Stimulated activated CD8-positive, alpha-beta memory T cell treated with anti-CD3 and anti-CD28 coated beads, Interleukin-15, amount 100 ng/mL, for 48 hours (primary cell): ENCODE measurements at places on chromosomes 2 and 18.

DNA sequence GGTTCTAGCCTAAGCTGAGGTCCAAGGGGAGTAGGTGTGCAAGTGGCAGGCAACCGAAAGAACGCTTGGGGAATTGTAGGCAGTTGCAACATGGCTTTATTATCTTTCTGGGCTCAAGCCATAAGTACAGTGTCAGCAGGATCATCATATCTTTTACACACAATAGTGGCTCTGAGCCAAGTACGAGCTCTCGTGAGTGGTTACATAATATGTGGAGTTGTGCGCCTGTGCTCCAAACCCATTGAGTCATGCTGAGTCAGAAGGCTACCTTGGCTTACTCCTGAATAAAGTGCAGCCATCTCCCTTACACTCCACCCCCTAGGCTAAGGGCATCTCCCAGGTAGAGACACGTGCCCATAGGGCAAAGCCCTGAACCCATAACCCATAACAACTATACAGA lies 233.9 kb downstream of the SATB2 start:
- DNase-seq, result no peak

- no peak for DNase-seq
Measured at GRCh38 chr2:65370387-65371073, 61.9 kb downstream of the SPRED2 start.

- no peak for DNase-seq
Measured at GRCh38 chr2:9103663-9104277, 100.3 kb upstream of the MBOAT2 start.

- DNase-seq, result no peak
Measured at GRCh38 chr18:41396861-41397260, 558.2 kb upstream of the PIK3C3 start.

DNA sequence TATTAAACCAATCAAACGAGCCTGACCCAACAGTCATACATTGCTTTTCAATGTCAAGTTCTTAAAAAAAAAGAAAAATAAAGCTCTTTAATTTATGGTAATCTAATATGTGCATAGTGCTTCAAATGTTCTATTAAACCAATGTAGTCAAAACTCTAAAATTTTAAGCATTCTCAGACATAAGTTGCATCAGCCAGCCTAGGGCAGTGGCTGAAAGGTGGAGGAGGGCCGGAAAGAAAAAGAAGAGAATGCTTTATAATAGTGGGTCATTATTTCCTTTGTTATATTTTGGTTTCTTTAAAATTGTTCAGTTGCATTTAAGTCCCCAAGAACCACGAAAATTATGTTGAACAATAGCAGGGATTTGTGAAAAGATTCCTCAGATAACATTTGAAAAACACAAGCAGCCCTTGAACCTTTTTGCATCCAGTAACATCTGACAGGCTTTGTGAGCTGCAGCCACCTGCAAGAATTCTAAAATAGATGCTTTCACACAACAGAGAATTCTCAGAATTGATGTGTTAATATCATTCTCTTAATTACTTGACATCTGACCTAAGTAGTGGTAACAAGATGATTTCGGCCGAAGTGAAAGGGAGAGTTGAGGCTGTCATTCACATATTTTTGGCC lies 252.1 kb downstream of the CDCA7 start:
- no peak for DNase-seq

DNA sequence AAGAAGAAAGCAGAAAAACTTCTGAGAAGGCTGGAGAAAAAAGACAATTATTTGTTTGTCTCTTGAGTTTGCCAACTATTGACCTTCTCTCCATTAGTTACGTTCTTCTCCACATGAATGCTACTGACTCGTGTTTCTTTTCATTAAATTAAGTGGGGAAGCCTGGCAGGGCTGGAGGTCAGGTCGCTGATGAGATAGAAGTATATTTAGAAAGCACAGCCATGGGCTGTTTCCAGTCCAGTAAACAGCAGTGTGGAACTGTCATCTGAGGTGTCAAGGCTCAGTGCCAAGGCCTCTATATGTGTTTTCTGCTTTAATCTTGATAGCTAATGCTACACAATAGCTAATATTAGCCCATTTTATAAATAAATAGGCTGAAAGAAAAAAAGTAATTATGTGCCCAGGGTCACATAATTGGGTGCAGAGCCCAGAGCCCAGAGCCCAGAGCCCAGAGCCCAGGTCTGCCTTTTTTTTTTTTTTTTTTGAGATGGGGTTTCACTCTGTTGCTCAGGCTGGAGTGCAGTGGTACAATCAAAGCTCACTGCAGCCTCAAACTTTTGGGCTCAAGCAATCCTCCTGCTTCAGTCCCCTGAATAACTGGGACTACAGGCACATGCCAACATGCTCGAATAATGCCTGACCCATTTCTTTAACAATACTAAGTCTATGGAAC lies 6.3 kb downstream of the MSGN1 start:
- no peak for DNase-seq

DNA sequence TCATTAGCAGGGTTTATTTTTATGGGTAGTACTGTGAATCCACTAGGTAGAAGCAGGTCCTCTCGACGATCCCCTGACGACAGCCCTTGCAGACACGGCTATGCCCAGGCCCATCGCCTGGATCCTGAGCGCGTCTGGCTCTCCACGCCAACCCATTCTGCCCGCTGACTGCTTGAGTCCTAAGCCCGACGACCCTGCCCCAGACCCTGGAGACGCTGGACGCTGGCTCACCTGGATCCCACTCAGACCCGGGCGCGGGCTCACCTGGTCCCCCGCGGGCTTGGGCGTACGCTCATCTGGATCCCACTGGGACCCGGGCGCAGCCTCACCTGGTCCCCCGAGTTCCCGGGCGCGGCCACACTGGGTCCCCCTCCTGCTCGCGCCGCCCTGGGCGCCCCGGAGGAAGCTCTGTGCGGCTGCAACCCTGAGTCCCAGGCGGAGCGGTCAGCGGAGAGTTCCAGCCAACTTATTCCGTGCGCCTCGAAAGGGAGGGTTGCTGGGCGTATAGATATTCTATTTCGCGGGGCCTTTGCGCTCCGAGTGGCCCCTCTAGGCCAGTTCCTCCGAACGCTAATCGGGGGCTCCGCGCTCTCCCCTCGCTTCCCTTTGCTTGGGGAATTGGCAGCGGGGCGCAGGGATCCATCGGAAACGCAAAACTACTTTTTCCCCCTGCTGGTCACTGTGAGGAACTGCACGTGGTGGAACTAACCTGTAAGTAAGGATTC lies 22.4 kb upstream of the RMP24 start:
- no peak for DNase-seq

- DNase-seq, result no peak
Measured at GRCh38 chr18:39039813-39040212, 1474.2 kb upstream of the CELF4 start.

DNA sequence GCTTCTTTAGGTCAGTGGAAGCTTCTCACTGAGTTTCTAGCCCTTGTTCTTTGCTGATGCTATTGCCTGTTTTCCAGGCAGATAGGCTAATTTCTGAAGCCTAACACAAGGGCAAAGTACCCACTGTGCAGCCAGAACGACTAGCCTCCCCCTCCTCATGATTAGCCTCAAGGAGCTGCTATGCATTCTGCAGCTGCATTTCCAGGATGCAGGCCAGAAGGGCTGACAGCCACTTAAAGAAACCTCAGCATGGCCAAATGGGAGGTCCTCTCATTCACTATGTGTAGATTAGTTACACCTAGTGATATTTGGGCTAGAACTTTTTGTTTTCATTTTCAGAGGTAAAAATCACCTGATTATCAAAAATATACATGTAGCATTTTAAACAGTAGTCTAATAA lies 216.0 kb downstream of the RAD51AP2 start:
- no peak for DNase-seq

GRCh38 chr2:54176577-54176976 lies 61.2 kb downstream of the ACYP2 start:
- DNase-seq, result no peak

GRCh38 chr2:174054926-174055325 lies 89.8 kb upstream of the SP3 start:
- no peak for DNase-seq

- no peak for DNase-seq
Measured at GRCh38 chr2:50611351-50611871, 420.5 kb downstream of the NRXN1 start.

DNA sequence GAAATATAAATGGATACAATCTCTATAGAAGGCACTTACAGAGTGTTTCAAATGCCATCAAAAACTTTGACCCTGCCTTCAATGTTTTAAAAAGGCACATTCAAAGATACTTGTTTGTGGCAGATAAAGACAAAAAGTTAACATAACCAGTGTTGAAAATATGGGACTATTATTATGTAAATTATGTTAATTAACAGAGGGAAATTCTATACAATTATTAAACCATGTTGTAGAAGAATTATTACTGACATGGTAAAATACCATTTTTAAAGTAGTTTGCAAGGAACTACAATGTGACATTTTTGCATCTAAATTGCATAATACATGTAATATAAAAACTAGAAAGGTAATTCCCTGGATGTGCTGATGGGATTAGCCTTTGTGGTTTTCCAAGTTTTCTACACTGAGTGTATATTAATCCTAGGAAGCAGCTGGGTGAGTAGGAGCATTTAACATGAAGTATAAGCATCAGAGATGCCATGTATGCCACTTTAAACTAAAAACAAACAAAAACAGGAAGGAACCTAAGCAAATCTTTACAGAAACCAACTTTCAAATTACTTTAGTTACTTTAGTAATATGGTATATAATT lies 21.7 kb downstream of the MIB1 start:
- DNase-seq, result no peak

DNA sequence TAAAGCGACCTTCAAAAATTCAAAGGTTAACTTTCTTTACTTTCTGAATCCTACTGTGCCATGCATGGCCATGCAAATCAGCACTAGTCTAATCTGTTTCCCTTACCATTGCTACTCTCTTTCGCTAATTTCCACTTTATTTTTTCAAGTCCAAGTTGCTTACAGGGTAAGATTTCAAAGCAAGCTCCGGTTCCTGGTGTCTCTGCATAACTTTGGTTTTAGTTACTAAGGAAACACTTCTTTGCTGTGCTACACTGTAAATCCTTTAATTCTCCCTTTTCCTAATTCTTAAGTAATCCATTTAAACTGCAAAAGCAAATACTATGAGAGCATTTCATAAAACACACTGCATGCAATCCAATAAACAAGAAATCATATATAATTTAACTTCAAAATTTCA lies 383.5 kb upstream of the LYPD1 start:
- DNase-seq, result no peak

DNA sequence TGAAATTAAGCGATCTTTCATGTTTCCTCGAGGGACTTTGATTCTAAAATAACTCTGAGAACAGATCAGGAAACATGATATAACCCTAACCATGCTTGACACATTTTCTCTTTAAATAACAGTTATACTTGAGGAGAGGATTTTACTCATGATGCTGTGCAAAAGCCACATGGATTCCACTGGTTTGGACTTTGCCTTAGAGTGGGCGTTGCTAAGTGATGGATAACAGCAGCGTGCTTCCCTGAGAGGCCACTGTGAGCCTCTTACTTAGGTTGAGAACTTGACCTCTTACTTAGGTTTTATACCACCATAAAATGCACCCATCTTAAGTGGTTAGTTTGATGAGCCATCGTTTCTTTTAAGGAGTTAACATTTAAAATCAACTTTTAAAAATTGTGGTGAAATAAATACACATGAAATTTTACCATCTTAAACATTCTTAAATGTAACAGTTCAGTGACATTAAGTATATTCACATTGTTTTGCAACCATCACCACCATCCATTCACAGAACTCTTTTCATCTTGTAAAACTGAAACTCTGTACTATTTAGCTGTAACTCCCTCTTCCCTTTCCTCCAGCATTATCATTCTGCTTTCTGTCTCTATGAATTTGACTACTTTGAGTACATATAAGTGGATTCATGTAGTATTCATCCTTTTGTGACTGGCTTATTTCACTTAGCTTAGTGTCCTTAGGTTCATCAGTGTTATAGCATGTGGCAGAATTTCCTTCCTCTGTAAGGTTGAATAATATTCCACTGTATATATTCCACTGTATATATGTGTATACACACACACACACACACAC lies 22.6 kb downstream of the ANXA4 start:
- DNase-seq, result no peak

GRCh38 chr2:237257471-237257951 lies 156.5 kb downstream of the COL6A3 start:
- no peak for DNase-seq

DNA sequence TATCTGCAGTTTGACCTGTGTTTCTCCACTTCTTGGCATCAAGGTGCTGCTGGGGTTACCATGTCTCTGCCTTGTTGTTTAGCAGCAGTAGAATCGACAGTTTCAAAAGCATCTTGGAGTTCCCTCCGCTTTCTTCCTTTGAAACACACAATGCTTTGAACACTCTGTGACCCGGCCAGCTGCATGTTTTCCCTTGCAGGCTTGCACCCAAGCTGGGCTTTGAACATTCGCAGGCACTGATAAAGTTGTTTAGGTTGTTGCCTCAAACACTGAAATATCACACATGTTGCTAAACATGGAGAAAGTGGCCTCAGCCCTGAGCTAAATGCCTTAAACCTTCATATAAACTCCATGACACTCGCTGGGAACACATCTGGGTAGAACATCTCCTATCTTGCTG lies 251.7 kb downstream of the TSN start:
- DNase-seq, result no peak

DNA sequence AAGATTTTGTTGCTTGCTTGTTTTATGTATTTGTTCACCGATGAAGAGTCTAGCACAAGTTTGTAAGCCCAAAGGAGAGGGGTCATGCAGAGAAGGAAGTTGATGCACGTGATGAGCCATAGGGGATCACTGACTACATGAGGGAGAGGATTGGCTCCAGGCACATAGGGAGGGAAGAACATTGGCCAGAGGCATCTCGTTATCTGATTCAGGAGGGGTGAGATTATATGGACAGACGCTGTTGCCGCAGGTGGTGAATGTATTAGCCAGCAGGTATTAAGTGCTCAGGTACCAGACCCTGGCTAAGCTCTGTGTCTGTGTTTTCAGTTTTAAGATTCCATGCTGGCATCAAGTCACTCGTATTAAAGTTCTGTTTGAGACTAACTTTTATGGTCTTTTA lies 91.8 kb upstream of the CHST9 start:
- DNase-seq, result no peak

DNA sequence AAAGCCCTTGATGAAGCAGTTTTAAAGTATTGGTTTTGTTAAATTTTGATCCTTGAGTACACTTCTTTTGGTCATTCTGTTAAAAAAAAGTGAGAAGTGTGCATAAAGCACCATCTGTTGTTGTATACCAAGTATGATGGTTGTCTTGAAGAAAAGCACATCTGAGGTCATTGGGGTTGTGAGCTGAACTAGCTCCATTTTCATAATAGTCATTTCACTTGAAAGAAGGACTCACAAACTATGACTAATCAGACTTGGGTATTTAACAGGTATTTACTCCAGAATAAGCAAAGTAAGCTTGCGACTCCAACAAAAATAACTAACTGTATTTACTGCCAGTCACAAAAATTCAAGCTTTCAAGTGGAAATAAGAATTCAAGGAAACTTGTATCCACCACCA lies 35.1 kb downstream of the CHN1 start:
- no peak for DNase-seq

DNA sequence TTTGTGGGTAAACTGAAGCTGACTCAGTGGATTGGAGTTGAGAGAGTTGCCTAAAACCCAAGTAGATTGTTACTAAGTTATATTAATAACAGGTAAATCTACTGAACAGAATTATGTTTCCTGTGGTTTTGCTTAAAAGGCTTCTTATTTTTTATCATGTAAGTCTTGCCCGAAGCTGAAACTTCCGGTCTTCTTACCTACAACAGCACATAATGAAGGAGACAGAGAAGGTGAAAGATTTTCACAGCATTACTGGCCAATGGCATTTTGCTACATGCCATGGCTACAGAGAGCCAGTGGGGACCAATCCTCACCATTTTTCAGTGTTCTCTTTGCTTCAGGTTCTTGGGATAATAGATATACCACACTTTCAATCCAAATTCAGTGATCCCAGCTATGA lies 220.0 kb downstream of the ERBB4 start:
- no peak for DNase-seq
